AG08395 (cell line): ENCODE measurements at places on chromosomes 1 and 21.

- peak; percentile 10 for DNase-seq
Measured at GRCh38 chr1:154129391-154129970, 25.4 kb downstream of the NUP210L start.

GRCh38 chr1:101451888-101452287 is 215.1 kb downstream of the S1PR1 start:
- no peak for DNase-seq

GRCh38 chr1:29753771-29754572 is 517.6 kb downstream of the PTPRU start:
- no peak for DNase-seq

DNA sequence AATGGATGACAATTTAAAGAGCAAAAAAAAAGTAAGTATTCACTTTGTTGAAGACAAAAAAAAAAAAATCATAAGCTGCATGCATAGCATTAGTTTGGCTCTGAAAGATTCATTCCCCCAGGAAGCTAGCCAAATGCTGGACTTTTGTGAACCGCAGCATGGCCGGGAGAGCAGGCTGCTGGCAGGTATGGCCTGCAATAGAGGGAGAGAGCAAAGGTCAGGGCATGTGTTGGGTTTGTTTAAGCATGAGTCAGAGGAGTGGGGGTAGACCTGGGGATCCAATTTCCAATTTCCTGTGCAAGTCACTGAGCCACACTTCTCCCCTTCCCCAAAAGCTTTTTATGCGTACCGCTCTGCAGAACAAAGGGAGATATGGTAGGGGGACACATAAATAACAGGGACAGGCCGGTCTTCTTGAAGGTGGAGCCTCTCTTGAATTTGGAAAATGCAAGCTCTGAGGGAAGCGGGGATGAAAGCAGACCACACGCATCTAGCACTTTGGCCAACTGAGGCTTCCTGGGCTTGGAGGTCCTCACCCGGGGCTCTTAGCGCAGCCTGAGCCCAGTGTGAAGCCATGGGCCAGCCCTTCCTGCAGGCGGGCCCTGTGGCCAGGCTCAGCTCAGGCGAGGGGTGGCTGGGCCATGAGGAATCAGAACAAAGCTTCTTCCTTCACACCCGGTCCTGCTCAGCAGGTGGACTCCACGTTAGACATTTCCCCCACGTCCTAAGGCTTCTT is 171.1 kb downstream of the TOMM20 start:
- DNase-seq: peak; percentile 26

DNA sequence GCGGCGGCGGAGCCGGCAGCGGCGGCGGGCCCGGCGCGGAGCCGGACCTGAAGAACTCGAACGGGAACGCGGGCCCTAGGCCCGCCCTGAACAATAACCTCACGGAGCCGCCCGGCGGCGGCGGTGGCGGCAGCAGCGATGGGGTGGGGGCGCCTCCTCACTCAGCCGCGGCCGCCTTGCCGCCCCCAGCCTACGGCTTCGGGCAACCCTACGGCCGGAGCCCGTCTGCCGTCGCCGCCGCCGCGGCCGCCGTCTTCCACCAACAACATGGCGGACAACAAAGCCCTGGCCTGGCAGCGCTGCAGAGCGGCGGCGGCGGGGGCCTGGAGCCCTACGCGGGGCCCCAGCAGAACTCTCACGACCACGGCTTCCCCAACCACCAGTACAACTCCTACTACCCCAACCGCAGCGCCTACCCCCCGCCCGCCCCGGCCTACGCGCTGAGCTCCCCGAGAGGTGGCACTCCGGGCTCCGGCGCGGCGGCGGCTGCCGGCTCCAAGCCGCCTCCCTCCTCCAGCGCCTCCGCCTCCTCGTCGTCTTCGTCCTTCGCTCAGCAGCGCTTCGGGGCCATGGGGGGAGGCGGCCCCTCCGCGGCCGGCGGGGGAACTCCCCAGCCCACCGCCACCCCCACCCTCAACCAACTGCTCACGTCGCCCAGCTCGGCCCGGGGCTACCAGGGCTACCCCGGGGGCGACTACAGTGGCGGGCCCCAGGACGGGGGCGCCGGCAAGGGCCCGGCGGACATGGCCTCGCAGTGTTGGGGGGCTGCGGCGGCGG is 1.0 kb downstream of the ARID1A start:
- no peak for DNase-seq

DNA sequence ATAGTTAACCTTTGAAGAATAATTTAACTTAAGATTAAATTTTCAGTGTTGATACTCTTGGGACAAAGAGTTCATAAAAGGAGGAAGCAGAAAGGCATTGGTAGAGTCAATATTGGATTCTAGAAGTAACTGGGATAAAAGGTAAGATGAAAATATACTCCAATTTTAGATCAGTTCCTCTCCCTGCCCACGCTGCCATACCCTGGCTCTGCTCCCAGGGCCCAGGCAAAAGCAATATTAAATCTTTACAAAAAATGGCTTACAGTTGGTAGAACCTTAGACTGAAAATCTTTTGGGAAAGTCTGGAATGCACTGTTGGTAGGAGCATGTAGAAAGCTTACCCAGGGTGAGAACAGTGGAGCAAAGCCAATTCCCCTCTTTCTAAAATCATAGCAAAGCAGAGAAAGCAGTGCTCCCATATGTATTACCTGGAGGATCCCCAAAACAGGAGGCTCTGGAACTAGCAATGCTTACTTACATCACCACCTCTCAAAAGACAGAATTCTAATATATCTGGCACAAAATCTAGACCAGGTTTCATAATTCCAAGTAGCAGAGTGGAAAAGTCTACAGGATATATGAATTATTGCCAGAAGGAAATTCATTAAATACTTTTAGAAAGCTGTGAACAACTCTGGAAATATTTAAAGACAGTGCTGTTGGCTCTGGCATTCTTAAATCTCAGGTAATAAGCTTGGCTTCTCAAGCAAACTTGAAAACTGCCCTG is 24.5 kb downstream of the KIAA0319L start:
- DNase-seq: no peak

- DNase-seq: no peak
Measured at GRCh38 chr1:157209514-157209913, 71.3 kb upstream of the ETV3 start.

- no peak for DNase-seq
Measured at GRCh38 chr1:115479055-115479482, 141.0 kb upstream of the NGF start.

DNA sequence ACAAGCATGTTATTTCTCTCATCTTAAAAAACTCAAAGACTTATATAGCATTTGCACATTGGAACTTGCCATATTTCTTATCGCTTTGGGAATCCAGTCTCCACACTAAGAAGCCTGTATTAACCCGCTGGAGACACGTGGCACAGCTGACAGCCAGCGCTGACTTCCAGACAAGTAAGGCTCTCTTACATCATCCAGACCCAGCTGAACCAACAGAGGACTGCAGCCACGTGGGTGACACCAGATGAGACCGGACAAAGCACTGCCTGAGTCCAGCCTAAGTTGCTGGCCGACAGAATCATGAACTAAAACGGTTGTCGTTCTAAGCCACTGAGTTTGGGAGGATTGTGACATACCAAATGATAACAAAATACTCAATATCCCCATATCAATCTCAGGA is 6.3 kb upstream of the CD247 start:
- no peak for DNase-seq

DNA sequence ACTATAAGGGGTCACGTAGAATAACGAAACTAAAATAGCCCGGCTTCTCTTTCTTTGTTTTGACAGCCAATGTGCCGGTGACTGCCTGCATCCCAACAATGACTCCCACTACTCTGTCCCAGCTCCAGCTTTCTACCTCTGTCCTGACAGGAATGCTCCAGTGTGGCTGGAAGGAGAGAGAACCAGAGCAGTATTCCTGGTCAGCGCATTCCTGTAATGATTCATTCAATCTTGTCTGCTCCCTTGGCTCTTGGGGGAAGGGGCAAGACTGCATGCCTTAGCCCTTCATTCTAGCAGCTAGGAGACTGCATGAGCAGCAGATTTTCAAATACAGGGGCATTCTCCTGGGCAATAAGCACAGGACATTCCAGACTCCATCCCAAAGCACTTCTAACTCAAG is 132.1 kb upstream of the PRMT6 start:
- DNase-seq: peak; percentile 18
